GM12892 (cell line): ENCODE measurements at places on chromosomes 4 and X.

DNA sequence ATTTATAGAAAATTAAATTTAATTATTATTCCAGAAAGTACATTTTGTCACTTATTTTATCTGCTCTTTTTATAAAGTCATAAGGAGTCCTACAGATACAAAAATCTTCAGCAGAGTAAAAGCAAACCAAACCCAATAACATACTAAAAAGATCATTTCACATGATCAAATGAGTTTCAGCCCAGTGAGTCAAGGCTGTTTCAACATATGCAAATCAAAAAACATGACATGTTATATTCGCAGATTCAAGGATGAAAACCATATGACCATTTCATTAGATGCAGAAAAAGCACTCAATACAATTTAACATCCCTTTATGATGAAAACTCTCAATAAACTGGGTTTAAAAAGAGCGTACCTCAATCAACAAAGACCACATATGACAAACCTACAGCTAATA is 214.3 kb downstream of the FAT4 start:
- DNase-seq, result no peak

DNA sequence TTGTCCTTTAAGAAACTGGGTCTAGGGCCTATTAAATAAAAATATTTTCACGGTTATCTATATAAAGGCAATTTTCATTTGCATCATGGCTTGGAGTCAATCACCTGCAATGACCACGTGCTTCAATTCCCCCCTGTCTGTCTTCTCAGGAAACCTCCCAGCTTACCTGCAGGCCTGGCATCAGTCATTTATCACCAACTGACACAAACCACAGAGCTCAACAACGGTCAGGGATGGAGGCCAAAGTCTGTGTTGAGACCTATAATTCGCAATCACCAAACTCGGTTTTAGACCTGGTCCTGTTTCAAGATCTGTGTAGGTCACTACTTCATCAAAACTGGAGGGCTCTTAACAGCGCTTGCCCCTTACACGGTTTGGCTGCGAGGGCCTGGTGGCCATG is 1.9 kb downstream of the SLC9A7 start:
- DNase-seq, result no peak

GRCh38 chr4:143597276-143597675 is 83.8 kb downstream of the SMARCA5 start:
- DNase-seq, result no peak

DNA sequence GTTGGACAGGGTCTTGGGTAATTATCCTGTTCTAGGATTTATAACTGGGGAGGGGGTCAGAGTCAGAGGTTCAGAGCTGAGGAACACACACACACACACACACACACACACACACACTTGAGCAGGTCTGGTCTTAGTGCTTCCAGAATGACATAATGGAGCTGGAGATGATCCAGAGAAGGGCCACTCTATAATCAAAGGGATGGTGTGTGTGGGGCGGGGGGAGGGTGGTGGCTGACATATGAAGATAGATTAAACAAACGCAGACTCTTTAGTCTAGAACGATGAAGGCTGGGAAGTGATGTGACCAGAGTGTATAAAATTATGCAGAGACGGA is 434 bp upstream of the TMEM255A start:
- no peak for DNase-seq

- DNase-seq, result no peak
Measured at GRCh38 chr4:3709846-3710441, 56.2 kb upstream of the ADRA2C start.

DNA sequence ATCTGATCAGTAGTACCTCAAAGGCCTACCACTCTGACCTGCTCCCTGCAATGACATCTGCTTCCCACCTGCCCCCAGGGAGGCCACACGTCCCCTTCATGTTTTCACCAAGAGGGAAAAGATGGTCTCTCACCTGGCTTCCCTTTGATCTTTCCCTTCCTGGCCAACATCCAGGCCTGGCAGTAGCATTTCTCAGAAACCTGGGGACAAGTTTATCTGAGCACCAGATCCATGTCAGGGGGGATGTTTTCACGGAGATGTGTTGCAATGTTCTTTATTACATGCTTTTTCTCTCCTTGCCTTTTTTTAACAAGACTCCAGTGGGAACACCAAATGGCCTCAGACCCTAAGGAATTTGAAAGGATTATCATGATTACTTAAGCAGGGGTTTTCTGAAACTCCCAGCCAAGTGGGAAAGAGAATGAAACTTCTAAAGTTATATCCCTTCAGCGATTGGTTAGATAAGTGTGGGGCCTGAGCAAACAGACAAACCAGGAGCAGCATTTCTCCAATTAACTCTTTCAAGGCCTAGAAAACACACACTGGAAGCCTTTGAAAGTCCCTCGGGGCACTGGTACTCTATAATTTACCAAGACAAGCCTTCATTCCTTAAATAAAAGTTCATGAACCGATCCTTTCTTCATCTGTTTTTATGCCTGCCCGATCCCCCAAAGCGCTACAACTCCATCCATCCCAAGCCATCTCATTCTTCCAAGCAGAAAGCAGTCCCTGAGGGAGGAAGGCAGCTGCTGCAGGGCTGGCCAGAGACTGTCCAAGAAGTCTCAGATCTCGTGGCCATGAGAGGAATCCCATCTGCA is 94.1 kb downstream of the BCOR start:
- no peak for DNase-seq

DNA sequence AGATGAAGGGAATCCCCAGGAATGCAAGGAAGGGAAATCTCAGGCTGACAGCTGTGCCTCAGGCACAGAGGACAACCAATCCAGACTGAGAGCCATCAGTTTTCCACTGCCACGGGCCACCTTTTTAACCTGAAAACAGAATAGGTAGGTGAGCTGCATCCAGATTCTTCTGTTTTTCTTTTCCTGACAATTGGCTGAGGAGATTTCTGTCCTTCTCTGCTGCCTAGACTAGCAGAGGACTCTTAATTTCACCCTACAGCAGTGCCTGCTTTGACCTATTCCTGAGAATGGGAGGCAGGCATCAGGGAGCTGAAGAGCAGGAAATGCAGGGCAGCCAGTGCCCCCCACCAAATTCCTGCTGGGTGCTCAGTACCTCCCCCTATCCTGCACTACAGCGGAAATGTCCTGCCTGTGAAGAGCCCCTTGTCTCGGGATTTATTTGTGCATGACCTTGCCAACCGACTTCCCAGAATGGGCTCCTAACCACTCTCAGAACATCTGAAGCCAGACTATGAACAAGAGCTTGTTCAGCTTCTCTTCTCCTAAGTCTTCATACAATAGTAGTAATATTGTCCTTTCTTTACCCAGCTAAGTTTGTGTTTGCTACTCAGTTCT is 65.1 kb downstream of the CASK start:
- DNase-seq, result no peak

DNA sequence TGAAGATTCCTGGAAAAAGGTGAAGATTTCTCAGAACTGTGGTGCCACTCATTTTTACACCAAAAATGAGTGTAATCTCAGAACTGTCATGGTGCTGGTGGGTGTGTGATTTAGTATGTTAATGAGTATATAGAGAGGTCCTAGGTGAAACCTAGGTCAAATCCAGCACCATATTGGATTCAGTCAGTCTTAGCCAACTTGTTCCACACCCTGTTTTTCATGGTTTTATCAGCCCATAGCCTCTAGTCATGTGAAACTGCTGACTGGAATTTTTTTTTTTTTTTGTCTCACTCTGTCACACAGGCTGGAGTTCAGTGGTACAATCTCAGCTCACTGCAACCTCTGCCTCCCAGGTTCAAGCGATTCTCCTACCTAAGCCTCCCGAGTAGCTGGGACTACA is 58.0 kb downstream of the LAS1L start:
- no peak for DNase-seq

GRCh38 chr4:1099684-1100335 is 13.6 kb downstream of the RNF212 start:
- no peak for DNase-seq

- DNase-seq, result no peak
Measured at GRCh38 chr4:20276848-20277247, 25.1 kb downstream of the SLIT2 start.

- DNase-seq, result no peak
Measured at GRCh38 chrX:118182025-118182424, 65.4 kb upstream of the KLHL13 start.

- no peak for DNase-seq
Measured at GRCh38 chrX:74449322-74449936, 28.1 kb downstream of the SLC16A2 start.

DNA sequence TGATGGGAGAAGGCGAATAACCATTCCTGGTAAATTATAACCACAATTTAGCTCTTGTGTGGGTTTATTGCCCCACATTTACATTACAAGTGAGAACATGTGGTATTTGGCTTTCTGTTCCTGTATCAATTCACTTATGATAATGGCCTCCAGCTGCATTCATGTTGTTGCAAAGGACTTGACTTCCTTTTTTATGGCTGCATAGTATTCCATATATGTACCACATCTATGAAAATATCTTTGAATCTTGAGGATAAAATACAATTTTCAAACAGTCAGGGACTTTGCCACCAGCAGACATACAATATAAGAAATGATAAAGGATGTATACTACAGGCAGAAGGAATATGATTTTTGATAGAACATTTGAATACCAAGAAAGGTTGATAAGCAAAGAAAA is 27.3 kb downstream of the RAP2C start:
- DNase-seq, result no peak

DNA sequence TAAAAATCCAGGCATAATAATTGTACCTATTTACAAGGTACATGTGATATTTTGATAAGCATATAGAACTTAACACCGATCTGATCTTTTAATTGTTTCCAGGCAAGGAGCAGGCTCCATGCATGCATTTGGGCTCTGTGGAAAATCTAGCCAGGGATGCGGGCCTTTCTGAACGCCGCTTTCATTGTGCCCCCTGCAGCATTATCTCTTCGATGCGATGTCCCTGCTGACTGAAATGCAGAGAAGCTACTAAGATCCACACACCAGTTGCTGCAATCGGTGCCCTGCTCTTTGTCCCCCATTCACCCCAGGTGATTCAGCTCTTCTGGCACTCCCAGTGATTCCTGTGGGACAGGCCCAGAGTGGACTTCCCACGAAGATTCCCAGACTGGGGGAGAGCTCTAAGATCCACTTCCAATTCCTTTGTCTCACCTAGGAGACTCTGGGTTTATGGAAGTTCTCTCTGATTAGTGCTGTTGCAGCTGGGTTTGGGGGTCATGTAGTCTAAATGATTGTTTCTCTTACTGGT is 254.3 kb upstream of the AGA start:
- DNase-seq, result no peak

DNA sequence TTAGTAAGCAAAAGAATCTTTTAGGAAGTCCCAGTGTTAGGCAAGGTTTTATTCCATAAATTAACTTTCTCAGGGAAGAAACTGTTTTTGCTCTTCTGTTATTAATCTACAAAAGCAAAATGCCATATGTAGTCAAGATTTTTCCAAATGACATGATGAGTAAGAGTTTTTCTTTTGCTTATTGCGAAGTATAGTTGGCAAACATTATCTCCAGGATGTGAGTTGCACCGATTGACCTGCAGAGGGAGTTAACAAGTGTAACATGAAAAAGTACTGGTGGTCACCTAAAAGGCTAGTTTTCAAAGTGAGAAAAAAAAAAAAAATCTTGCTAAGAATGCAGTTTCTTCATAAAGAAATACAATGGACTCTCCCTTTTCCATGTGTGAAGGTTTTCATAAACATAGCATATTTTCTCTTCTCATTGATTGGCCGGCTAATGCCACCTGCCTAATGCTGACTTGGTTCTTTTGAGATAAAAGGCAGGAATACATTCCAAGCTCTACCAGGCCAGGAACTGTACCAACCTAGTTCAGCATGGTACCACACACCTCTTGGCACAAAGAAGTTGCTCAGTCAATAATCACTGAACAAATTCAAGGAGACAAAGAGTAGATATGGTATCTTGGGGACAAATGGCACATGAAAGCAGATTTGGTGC is 100.2 kb downstream of the LNX1 start:
- DNase-seq, result no peak

GRCh38 chrX:48648336-48648751 is 35.3 kb upstream of the WAS start:
- DNase-seq, result no peak

DNA sequence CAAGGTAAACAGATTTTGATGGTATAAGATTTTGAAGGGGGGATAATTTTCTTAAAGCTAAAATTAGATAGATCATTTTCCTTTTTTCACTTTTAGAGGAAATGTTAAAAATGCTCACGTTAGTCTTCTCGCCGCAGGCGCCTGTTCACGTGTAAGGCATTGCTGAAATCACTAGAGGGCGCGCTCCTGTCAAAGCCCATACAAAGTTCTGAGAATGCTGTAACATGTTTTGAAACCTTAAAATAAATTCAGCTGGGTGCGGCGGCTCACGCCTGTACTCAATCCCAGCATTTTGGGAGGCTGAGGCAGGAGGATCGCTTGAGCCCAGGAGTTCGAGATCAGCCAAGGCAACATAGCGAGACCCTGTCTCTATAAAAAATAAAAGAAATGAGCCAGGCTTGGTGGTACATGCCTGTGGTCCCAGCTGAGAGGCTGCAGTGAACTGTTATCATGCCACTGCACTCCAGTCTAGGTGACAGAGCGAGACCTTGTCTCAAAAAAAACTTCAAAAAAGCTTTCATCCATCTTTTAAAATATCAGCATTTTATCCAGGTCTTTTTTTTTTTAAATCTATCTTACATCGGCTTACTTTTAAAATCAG is 138.0 kb downstream of the RBMX2 start:
- no peak for DNase-seq

GRCh38 chr4:27007507-27007906 is 146.9 kb downstream of the STIM2 start:
- no peak for DNase-seq

DNA sequence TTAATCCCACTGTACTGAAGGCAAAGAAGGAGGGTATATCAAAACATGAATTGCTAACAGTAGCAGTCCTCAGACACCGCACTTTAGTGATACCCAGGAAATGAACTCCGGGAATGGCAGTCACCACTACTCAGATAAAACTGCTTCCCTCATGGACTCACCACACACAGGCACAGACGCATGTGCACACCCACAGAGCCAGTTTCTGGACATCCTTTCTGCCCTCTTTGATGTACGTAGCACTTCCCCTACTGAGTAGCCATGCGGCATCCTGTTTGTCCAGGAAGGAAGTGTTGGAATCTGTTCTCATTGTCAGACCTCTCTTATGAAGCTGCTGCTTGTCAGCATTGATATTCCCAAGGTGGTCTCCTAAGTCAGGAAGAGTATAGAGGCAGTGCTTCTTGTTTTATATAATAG is 95.7 kb downstream of the DCLK2 start:
- no peak for DNase-seq

GRCh38 chr4:10098780-10099160 is 17.8 kb downstream of the WDR1 start:
- no peak for DNase-seq

GRCh38 chr4:163875327-163875726 is 380.8 kb downstream of the TMA16 start:
- no peak for DNase-seq
